ENCODE measurements at places on chromosomes 12 and 14. TPM values are rescaled to one million over a fixed set of nuclear protein-coding genes. Genes with fewer than 3 reads are reported as not detected.

DNA sequence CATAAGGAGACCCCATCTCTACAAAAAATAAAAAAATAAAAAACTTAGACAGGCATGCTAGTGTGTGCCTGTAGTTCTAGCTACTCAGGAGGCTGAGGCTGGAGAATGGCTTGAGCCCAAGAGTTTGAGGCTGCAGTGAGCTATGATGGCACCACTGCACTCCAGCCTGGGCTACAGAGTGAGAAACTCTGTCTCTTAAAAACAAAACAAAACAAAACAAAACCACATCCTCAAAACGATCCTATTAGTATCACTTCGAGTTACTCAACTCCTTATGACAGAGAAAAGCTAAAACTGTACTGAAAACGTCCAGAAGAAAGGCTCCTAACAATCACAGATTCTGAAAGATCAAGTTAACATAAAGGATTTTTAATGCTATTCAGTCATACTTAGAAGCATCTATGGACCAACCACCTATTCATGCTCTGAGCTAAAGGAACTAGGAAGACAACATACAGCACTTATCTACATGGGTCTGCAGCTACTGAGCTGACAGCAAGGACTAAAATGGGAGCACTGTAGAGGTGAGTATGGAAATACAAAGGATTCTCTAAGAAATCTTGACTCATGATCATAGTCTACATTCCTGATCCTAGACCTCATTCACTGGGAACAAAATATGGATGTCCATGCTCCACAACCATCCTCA lies 75.3 kb upstream of the DUSP6 start:
- no peaks in the 10 kb centered on the region for H3K27me3 ChIP-seq
- no peak for DNase-seq
- H3K27ac ChIP-seq = no peak overlapping the region

GRCh38 chr14:31320922-31321766 lies 99.2 kb downstream of the HEATR5A start:
- no peak for DNase-seq
- no peak overlapping the region for H3K27ac ChIP-seq
- peaks cover 60% of the 10 kb centered on the region for H3K36me3 ChIP-seq
- no peaks in the 10 kb centered on the region for H3K27me3 ChIP-seq
- no peak overlapping the region for H3K4me3 ChIP-seq

- H3K27me3 ChIP-seq = peaks cover 39% of the 10 kb centered on the region
- no peak for DNase-seq
- no peak overlapping the region for H3K27ac ChIP-seq
- peaks cover 47% of the 10 kb centered on the region for H3K4me1 ChIP-seq
- peak overlapping the region; percentile 48 for H3K4me3 ChIP-seq
These were observed 387 bp upstream of the GSC start for GRCh38 chr14:94770251-94770749.

GRCh38 chr14:61647704-61648103 lies 47.6 kb upstream of the HIF1A start:
- no peak overlapping the region for H3K4me3 ChIP-seq
- no peaks in the 10 kb centered on the region for H3K36me3 ChIP-seq
- H3K27ac ChIP-seq = peak overlapping the region; percentile 65

GRCh38 chr14:57209561-57209960 lies 59.1 kb downstream of the EXOC5 start:
- no peaks in the 10 kb centered on the region for H3K27me3 ChIP-seq
- DNase-seq = no peak
- peaks cover 79% of the 10 kb centered on the region for H3K36me3 ChIP-seq
- no peak overlapping the region for H3K27ac ChIP-seq

GRCh38 chr14:100421756-100422470 lies 98.8 kb downstream of the SLC25A47 start:
- H3K27me3 ChIP-seq = no peaks in the 10 kb centered on the region
- no peak for DNase-seq
- no peaks in the 10 kb centered on the region for H3K36me3 ChIP-seq
- H3K4me3 ChIP-seq = no peak overlapping the region
- no peaks in the 10 kb centered on the region for H3K4me1 ChIP-seq

GRCh38 chr14:53638966-53639365 lies 317.7 kb downstream of the BMP4 start:
- no peaks in the 10 kb centered on the region for H3K4me1 ChIP-seq
- H3K27ac ChIP-seq = no peak overlapping the region
- no peaks in the 10 kb centered on the region for H3K27me3 ChIP-seq
- no peak for DNase-seq

- no peaks in the 10 kb centered on the region for H3K4me1 ChIP-seq
- H3K27ac ChIP-seq = no peak overlapping the region
- DNase-seq = no peak
- peaks cover 10% of the 10 kb centered on the region for H3K36me3 ChIP-seq
These were observed 7.8 kb upstream of the CAMKK2 start for GRCh38 chr12:121304306-121304705.

DNA sequence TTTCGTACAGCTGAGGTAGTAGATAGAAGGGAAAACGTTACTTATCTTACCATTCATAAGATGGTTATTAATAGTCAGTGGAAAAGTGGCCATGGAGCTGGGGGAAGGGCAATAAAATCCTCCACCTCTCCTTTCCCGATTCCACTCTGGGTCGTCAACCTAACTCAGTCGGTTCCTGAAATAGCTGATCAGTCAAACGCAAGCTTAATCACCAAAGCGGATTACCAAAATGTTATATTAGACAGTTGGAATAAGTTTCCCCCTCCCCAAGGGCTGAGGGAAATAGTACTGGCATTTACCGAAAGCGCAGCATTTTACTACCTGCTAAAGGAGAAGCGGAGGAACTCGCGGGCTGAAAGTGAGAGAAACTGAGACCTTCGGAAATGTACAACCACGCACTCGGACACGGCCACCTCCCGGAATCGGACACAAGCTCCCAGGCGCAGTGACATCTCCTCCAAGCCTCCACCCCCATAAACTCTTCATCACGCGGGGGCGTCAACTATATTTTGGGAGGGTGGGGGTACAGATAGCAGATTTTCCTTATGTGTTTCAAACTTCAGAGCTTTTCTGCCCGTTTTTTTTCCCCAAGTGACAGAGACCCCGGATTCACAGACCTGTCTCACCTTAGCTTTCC lies 1.2 kb downstream of the PPM1H start:
- no peak overlapping the region for H3K27ac ChIP-seq
- peaks cover 61% of the 10 kb centered on the region for H3K27me3 ChIP-seq
- no peaks in the 10 kb centered on the region for H3K36me3 ChIP-seq
- no peak for DNase-seq
- H3K4me1 ChIP-seq = peaks cover 27% of the 10 kb centered on the region

DNA sequence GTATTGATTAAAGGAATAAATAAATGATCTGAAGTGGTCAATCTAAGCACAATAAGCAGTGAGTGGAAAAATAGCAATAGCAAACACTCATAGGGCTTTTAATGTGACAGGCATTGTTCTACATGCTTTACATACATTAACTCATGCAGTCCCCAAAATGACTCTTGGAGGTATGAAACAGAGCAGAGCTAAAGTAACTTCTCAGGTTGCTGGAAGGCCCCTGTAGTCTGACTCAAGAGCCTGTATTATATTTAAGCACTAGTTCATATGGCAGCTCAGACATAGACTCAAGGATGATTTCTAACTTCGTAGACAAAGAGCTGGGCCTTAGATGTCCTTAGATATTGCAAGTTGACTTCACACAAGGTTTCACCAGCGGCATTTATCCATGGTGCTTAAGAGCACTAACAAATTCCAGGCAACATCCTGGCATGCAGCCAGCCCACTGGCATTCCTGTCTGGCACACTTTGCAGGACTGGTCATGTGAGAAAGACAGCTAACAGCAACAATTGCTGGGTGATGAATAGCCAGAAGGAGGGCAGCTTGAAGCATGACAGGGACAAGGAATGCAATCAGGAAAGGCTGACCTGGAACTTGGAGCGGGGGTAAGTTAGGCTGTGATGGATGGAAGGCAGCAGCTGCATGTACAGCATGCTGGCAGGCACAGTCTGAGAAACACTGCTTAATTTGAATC lies 22.9 kb upstream of the KTN1 start:
- H3K4me1 ChIP-seq = no peaks in the 10 kb centered on the region
- H3K4me3 ChIP-seq = no peak overlapping the region
- no peaks in the 10 kb centered on the region for H3K27me3 ChIP-seq
- DNase-seq = no peak

DNA sequence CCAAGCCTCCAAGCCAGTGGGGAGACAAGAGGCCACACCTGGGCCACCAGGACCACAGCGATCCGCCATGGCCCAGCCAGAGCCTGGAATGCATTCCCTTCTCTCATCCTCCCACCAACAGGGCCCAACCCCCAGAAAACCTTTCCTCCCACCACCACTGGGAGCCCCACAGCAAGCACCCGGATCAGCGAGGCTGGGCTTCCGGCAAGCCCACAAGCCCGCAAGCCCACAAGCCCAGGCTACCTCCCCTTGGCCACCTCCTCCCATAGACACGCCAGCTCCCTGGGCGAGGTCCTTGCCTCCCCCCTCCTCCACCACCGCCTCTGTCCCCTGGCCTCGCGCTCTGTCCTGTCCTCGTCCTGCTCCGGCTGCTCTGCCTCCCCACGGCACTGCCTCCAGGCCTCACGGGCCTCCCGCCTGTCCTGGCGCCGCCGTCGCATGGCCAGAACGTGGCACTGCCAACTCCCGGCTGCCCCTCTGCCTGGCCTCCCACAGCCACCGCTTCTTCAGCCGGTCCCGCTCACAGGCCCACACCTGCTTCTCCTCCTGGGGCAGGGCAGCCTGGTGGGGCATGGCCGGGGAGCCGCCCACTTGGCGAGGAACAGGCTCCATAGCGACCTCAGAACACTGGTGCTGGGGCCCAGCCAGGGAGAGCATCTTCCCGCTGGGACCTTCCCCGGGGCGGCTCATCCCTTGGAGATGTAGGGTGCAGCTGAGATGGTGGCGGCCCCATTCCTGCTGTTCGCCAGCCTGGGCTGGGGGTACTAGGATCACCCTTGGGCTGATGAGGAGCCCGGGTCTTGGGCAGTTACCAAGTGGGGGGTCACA lies 5.6 kb downstream of the CDK2AP1 start:
- H3K4me3 ChIP-seq = no peak overlapping the region
- H3K27ac ChIP-seq = no peak overlapping the region

FAM181A gene
- not detected for total RNA-seq

DPF3 gene
- total RNA-seq = 2.7 TPM

TPPP2 gene
- total RNA-seq = not detected

LTBP2 gene
- 41.6 TPM for total RNA-seq

DACT1 gene
- 3.1 TPM for total RNA-seq

NAA30 gene
- total RNA-seq = 13.2 TPM

LRRC43 gene
- total RNA-seq = 0.59 TPM

PDZRN4 gene
- 22.5 TPM for total RNA-seq

TTLL5 gene
- total RNA-seq = 27.0 TPM

FAM234B gene
- 8.0 TPM for total RNA-seq
